Activated naive CD4-positive, alpha-beta T cell treated with anti-CD3 and anti-CD28 coated beads for 36 hours (primary cell): ENCODE measurements at places on chromosomes 1 and 21. TPM values are rescaled to one million over a fixed set of nuclear protein-coding genes. Genes with fewer than 3 reads are reported as not detected.

The GUCA2B gene
- total RNA-seq = not detected

The S100A2 gene
- total RNA-seq = 0.77 TPM

The KRTAP10-3 gene
- total RNA-seq = not detected

The FMO3 gene
- total RNA-seq = not detected

The HENMT1 gene
- total RNA-seq = 18.7 TPM

The CFAP107 gene
- total RNA-seq = not detected

The MACO1 gene
- total RNA-seq = 8.6 TPM

The VCAM1 gene
- not detected for total RNA-seq

The COL24A1 gene
- not detected for total RNA-seq

DNA sequence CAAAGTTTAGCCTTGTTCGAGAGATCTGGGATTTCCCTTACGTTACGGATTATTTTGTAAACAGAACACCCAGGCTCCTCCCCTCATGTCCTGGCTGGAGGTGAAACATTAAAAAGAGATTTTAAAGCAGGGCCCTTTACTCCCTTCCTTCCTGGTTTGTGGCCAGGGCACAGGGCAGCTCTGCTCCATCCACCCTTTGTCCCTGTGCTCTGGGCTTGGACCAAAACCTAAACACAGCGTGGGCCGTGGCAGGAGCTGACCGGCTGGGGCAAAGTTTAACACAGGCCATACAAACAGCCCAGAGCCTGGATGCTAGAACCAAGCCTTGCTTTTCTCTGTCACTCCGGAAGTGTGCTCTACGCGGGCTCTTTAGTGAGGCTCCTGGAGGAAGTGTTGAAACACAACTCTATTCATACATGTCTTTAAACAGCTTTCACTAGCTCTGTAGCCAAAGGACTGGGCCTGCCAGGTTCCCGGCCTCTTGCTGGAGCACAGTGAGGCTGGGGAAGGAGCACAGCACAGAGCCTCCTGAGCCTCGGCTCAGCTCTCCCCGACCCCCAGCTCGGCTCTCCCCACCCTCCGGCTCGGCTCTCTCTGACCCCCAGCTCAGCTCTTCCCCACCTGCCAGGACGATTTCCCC, 84.7 kb downstream of the PDE9A start:
- peak; percentile 32 for DNase-seq

- peak; percentile 89 for DNase-seq
Measured at GRCh38 chr1:7940745-7941436, at the start of gene TNFRSF9. Gene TNFRSF9, minus strand, starts transcription at chr1:7940839. Its CDS starts 845 bp downstream, at chr1:7939994.

DNA sequence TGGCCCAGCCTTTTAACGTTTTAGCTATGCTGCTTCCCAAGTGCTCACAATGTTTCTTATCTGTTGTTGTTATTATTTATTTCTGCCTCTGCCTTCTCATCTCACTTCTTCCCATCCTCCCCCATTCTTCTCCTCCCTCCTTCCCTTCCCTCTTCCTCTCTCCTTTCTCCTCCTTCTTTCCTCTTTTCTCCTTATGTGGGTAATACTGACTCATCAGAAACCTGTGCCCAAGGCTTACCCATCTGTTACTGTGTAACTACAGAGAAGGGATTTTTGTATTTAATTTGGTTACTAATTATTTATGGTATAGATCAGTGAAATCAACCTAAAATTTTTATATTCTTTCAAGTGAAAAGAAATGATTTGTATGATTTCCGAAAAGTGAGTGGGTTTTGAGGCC, 120.3 kb downstream of the KCNK2 start:
- DNase-seq = no peak

- DNase-seq = no peak
Measured at GRCh38 chr1:12654657-12655056, 10.8 kb downstream of the AADACL4 start.

- no peak for DNase-seq
Measured at GRCh38 chr1:36988741-36989193, 45.5 kb downstream of the GRIK3 start.

- DNase-seq = no peak
Measured at GRCh38 chr1:248814351-248814750, 11.4 kb downstream of the SH3BP5L start.

DNA sequence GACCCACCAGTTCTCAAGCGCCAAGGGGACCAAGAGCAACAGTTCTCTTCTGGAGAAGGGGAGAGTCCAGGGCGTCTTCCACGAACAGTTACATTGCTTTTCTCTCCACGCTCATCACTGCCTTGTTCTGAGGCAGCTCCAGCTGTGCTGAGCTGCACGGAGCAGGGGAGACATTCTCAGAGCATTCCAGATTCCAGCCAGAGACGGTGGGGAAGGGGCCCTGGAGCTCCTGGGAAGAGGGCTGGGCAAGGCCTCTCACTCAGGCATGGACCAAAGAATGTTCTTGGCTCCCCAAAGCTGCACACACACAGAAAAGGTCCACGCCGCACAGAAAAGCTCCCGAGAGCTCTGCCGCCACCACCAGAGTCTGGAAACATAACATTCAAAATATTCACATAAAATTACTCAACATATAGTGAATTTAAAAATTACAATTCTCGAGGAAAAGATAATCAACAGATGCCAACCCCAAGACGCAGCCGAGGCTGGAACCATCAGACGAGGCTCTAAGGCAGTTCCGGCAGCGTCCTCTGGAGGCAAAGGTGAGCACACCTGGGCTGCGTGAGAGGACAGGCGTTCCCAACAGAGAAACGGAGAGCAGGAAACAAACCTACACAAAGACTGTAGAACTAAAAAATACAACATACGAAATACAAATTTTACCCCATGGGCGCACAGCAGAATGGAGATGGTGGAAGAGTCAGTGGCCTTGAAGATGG, 40.5 kb downstream of the UBE2G2 start:
- DNase-seq = peak; percentile 17

DNA sequence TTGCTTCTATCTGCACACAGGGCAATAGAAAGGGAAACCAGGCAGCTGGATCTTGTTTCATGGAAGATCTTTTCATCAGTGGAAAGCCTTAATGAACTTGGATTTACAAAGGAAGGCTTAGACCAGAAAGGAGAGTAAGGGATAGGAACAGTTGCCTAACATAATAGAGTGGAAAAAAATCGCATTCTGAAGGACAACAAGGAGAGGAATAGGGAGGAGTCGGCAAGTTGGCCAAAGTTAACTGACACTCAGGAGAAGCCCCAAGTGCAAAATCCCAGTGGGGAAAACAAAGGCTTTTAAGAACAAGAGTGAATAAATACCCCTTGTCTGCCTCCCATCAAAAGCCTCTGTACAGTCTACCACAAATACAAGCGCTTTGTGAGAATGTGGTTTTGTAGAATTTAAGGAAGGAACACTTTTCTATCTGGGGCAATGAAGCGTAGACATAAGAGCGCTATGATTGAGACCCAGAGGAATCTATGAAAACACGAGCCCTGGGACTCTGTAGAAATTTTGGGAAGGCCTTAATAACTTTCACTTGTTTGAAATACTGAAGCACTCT, 74.1 kb downstream of the ZNF648 start:
- DNase-seq = no peak

DNA sequence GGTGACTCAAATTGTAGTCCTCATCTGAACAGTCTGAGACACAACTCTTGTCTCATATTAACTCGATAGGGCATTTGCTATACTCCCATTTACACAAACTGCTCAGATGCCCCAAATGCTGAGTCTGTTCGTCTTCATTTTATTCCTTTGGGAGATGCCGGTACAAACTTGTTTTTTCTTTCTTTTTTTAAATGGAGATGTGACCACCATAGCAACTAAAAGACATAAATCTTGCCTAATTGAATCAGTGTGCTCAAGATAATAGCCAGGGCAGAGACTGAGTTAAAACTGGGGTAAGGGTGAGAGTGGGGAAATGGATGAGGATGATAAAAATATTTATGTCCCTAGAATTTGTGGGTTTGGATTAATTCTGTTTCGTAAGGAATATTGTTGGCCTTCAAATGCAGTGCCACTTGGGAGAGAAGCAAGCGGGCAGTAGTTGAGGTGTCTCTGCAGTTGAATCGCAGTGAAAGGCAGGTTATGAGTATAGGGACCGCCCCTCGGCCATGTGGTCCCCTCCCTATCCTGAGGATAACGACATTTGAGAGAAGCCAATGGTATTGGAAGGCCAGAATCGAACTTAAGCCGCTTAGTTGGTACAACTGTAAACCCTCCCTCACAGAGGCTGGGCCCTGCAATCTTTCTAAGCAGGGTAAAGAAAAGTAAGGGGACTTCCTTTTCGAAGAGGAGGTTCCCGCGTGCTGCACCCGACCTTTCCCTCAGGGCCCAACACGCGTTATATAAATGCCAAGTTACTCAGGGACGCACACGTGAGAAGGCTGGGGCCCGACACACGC, 859 bp upstream of the LRRC8B start:
- DNase-seq = peak; percentile 81

- DNase-seq = no peak
Measured at GRCh38 chr1:112637254-112638109, 17.9 kb downstream of the CAPZA1 start.

DNA sequence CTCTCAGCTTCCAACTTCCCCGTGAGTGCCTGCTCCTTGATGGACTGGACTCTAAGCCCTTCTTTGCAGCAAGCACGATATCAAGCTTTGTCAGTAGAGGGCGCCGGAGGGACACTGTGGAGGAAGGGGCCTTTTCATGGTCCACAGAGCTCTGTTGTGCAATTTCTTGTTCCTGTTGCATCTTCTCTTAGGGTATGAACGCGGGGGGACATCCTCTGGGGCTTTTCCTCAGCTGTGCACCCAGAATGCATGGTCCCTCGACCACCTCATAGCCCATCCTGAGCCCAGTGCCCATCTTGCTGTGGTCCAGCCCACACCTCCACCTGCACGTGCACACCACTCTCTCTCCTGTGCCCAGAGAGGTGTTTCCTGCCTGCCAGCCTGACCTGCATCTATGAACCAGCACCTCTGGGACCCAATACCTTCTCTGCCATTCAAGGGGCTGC, 556.8 kb downstream of the PTPRU start:
- DNase-seq = peak; percentile 89

DNA sequence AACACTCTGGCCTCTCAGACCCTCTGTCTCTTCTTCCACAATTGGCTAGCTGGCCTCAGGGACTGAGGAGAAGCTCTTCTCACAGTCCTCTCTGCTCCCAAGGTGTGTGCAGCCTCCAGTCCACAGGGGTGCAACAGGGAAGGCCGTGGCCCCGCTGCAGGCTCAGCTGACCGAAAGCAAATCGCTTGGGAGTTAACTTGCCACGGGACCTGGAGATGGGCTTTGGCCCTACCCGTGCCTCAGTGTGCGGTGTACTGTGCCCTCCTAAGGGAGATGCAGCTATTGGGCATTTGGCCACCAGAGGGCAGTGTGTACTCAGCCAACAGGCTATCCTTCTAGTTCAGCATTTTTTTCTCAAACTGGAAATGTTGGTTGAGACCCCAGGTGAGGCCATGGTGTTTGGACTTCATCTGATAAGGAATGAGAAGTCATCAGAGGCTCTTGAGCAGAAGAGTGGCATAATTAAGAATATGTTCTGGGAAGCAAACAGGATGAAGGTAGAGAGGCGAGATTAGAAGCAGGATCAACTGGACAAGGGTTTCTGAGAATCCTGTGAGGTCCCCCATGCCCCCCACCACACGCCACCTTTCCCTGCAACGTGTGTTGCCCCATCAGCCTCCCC, 42.5 kb upstream of the TMEM125 start:
- DNase-seq = peak; percentile 93

GRCh38 chr1:35883635-35884101, 659 bp downstream of the AGO1 start:
- DNase-seq = peak; percentile 45

DNA sequence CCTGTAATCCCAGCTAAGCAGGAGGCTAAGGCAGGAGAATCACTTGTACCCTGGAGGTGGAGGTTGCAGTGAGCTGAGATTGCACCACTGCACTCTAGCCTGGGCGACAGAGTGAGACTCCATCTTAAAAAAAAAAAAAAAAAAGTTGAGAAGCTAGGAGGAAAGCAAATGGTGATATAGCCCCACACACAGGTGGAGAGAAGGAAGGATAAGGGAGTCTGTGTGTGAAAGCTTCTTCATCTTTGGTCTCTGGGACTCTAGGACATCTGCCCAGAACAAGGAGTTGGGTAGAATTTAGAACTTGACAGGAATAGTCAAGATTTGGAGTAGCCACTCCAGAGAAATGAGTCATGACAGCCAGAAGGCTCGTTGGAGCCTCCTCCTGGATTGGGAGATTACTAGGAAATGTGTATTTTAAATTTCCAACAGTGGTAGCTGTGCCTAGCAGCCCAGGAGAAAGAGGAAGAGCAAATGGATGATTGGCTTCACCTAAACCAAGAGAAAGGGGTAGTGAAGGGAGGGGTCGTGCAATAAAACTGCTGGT, 19.9 kb downstream of the NPL start:
- DNase-seq = no peak

GRCh38 chr1:205306929-205307566, 14.5 kb downstream of the NUAK2 start:
- DNase-seq = no peak

GRCh38 chr1:94246692-94247137, 9.3 kb upstream of the ARHGAP29 start:
- DNase-seq = no peak
